ENCODE measurements at places on chromosomes 11 and 22. TPM values are rescaled to one million over a fixed set of nuclear protein-coding genes. Genes with fewer than 3 reads are reported as not detected.

Gene HBG1
- not detected for total RNA-seq

Gene PANX2
- 2.1 TPM for total RNA-seq

Gene PRDM11
- 9.1 TPM for total RNA-seq

Gene SYT8
- total RNA-seq, result 0.07 TPM

Gene GATD1
- 26.1 TPM for total RNA-seq

Gene DEFB131B
- not detected for total RNA-seq

Gene DEAF1
- 33.0 TPM for total RNA-seq

Gene SGSM1
- total RNA-seq, result 0.36 TPM

Gene EIF1AD
- 33.9 TPM for total RNA-seq

Gene GGTLC3
- not detected for total RNA-seq

Gene OR2AG2
- total RNA-seq, result 0.10 TPM

Gene KDM4D
- 0.36 TPM for total RNA-seq

Gene CELSR1
- total RNA-seq, result 2.0 TPM

Gene FXYD2
- total RNA-seq, result not detected

Gene ACRV1
- not detected for total RNA-seq

Gene CCDC81
- 4.2 TPM for total RNA-seq

Gene CKAP5
- total RNA-seq, result 87.2 TPM

Gene IL17RA
- 8.0 TPM for total RNA-seq

Gene VSTM5
- 0.03 TPM for total RNA-seq

Gene CXCR5
- not detected for total RNA-seq

Gene ZNF214
- 2.7 TPM for total RNA-seq

Gene DCDC1
- 0.26 TPM for total RNA-seq

Gene DDI1
- total RNA-seq, result not detected

Gene ZBTB16
- total RNA-seq, result under 0.01 TPM

Gene SPON1
- total RNA-seq, result 30.5 TPM

Gene IGF2
- 0.10 TPM for total RNA-seq

Gene RFPL1
- total RNA-seq, result not detected

Gene MCAM
- 46.1 TPM for total RNA-seq

Gene TCF20
- 25.4 TPM for total RNA-seq

Gene MRGPRE
- total RNA-seq, result 0.20 TPM

Gene MYEOV
- 1.2 TPM for total RNA-seq

Gene FGF4
- total RNA-seq, result not detected

Gene H19
- total RNA-seq, result 65.2 TPM

Gene POTEH
- not detected for total RNA-seq

Gene CBLIF
- not detected for total RNA-seq

Gene EXPH5
- 0.26 TPM for total RNA-seq

Gene LGR4
- total RNA-seq, result 43.1 TPM

Gene CCDC89
- total RNA-seq, result 4.2 TPM

Gene TMEM191B
- 0.91 TPM for total RNA-seq

Gene SYCE3
- not detected for total RNA-seq

Gene ANKRD13D
- total RNA-seq, result 57.9 TPM

Gene FUT4
- 5.3 TPM for total RNA-seq

Gene GAL3ST1
- total RNA-seq, result 0.23 TPM

Gene MPPED1
- total RNA-seq, result not detected

Gene OR8U1
- total RNA-seq, result not detected

Gene TSPAN4
- 215 TPM for total RNA-seq

Gene RIBC2
- total RNA-seq, result 0.46 TPM

Gene PATE2
- 0.20 TPM for total RNA-seq

Gene OR6A2
- total RNA-seq, result 0.26 TPM

Gene SAC3D1
- 5.6 TPM for total RNA-seq

Gene ELF5
- total RNA-seq, result not detected

Gene SLC15A3
- total RNA-seq, result 10.7 TPM

Gene FDX1
- total RNA-seq, result 6.3 TPM

Gene RAB38
- 0.52 TPM for total RNA-seq

Gene DGCR6
- 0.59 TPM for total RNA-seq

Gene WNT7B
- total RNA-seq, result not detected

Gene C11orf98
- 13.4 TPM for total RNA-seq

Measured in smooth muscle cell of the pulmonary artery (primary cell).